ENCODE measurements at places on chromosomes 7 and 10.

- DNase-seq, result no peak
Measured at GRCh38 chr10:112917681-112918080, 32.4 kb upstream of the TCF7L2 start.

- no peak for DNase-seq
Measured at GRCh38 chr7:127375631-127376030, 16.9 kb downstream of the ZNF800 start.

DNA sequence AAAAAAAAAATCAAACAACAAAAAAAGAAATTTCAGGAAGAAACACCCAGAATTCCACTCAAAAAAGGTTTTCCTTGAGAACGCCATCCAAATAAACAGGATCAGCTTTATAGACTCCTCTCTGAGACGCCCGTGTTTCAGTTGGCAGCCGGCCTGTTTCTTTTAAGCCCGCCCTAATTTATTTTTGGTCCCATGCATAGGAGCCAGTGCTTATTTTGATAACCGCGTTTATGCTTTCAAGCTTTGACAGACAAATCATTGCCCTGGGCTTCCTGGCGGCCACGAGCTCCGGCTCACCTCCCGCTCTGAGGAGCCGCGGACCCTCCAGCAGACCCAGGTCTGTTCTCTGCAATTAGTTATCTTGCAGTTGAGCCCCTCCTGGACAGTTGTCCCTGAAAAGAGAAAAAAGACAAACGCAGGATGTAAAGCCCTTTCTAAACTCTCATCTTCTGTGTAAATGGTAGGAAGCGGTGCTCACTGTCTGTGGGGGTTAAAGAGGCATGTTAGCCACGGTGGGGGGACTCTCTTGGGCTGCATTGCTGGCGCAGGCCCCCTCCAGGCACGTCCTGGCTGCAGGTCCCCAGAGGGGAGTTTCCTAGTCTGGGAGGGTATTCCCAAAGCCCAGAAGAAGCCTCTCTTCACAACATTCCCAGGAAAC, 22.2 kb upstream of the UNCX start:
- DNase-seq, result no peak

DNA sequence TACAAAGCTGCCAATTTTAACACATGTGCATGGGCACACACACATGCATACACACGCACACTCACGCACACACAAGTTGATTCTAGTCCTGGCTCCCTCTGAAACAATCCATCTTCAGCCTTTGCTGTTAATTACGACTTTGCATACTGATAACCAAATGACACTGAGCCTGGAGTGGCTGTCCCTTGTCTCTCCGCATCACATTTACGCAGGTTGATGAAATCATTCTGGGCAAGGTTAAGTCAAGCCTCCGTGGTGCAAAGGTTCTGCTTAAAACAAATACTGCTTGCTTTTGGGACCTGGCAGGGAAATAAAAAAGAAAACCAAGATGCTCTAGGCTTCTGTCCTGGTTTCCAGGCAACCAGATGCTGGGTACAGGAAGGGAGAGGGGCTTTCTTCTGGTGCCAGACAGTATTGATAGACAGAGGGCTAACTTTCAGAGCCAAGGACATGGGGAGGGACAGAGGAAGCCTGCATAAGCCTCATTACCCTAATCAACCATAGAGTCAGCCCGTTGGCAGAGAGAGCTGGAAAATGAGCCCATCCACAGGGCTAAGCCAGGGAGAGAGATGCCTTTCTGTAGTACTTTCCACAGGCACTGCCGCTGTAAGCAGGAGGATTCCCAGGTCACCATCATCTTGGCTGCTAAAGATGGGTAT, 233.0 kb downstream of the WDR11 start:
- no peak for DNase-seq

- no peak for DNase-seq
Measured at GRCh38 chr7:75875113-75876080, 3.4 kb upstream of the RHBDD2 start.

- DNase-seq, result no peak
Measured at GRCh38 chr7:10022480-10022879, 951.2 kb upstream of the PHF14 start.

- no peak for DNase-seq
Measured at GRCh38 chr7:158260567-158261361, 326.9 kb downstream of the PTPRN2 start.

DNA sequence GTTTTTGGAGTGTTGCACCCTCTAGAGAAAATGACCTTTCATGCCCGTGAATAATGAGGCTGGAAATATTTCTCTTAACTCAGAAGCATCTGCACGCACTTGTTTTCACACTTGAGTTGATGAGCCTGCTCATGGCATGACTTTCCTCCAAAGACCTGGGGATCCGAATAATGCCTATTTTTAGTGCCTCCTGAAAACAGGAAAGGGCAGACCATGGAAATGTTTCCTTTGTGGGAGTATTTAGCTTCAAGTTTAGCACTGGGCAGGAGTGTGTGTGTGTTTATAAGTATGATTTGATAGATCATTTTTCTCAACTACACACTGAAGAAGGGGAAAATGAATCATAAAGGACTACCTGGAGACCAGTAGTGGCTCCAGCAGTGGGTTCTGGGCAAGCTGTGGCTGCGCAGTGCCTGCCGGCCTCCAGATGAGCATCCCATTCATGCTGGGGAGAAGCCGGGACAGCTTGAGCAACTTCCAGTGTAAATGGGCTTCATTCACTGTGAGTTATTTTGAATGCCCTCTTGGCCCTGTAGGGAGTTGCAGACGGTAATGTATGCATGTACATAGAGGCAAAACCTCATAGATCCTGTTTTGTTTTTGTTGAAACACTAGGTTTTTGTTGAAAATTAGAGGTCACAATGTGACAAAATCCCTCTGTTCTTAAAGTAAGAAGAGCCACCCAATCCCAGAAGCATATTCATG, 117.8 kb upstream of the INSYN2A start:
- DNase-seq, result no peak

GRCh38 chr7:154942691-154943090, 60.2 kb downstream of the PAXIP1 start:
- DNase-seq, result no peak

DNA sequence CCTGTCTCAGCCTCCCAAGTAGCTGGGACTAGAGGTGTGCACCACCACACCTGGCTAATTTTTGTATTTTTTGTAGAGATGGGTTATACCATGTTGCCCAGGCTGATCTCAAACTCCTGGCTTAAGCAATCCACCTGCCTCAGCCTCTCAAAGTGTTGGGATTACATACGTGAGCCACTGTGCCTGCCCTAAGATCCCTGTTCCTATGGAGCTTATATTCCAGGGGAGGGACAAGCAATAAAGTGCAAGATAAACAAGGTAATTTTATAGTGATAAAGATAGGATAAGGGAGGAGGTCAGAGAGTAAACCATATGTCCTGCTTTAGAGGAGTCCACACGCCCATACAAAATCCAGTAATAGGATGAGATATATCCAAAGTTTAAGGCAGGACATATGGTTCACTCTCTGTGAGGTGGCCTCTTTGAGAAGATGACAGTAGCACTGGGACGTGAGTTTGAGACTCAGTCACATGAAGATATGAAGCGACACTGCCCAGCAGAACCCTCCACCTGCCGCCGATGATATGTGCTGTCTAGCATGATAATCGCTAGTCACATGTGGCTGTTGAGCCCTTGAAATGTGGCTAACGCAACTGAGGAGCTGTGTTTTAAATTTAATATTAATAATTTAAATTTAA, 113.5 kb upstream of the PDCD4 start:
- DNase-seq, result no peak

All from HT-29 (cell line).